ENCODE measurements at places on chromosomes 13 and 19.
A peak's percentile ranks its signal among the peaks of the same experiment; 100 is the strongest.

GRCh38 chr13:80161219-80161618, 179.7 kb downstream of the SPRY2 start:
- no peak for DNase-seq

DNA sequence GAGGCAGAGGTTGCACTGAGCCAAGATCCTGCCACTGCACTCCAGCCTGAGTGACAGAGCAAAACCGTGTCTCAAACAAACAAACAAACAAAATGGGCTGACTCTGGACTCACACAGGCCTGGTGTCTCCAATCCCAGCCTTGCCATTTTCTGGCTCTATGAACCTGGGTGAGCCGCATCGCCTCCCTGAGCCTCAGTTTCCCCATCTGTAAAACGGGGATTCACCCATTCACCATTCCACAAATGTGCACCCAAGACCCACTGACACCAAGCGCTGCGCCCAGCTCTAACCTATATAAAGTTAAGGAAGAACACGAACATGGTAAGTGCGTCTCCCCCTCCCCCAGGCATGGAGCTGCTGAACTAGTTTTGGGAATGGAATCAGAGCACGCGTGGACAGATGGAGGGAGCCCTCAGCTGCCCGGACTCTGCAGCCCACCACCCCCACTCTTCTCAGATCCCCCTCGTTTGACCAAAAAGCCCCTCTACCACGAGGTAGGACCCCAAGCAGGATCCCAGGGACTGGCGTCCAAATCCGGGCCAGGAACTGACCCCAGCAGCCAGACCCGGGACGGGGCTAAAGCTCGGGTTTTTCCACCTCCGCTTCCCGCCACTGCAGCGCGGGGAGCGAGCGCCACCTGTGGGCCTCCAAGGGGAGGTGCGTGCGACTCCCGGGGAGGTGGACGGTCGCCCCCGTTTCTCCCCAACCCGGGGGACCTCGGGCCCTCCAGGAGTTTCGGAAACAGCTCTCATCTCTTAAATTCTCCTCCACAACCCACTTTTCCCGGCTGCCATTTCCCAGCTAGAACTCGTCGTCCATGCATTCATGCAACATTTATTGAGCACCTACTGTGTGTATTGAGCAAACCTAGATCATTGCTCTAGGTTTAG, 33.0 kb upstream of the ADGRE5 start:
- DNase-seq = no peak

DNA sequence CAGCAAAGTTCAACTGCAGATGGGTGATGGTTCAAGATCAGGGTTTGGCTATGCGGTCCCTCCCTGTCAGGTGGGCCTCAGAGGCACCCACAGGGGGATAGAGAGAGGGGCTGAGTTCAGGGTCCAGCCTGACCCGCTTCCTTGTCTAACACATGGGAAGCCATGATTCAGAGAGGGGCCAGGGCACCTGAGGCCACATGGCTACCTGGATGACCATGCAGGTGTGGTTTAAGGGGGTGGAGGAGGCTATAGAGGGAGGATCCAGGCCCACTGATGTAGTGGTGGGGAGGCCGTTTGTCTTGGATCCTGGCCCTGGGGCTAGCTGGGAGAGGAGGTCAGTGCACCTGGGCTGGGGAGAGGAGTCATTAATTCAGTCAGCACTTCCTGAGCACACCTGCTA, 56.7 kb downstream of the ZNF536 start:
- DNase-seq = no peak

DNA sequence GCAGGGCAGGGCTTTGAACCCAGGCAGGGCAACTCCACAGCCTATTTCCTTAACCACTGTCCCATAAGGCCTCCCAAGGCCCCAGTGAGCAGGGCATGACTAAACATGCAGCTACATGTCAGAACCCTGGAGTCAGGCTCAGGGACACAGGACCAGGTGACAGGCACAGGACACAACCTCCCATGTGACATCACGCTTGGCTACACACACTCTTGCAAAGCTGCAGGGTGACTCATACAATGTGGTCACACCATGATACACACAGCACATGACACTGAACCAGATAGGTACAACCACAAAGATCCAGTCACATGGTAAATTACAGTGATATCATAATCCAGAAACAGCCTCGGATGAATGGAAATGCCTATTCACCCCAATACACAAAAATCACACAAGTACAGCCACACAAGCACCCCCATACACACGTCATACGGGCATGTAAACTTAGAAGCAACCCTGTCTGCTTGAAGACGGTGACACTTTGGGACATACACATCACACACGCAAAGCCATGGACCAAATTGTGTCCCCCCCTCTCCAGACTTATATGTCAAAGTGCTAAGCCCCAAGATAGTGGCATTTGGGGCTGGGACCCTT, 14.5 kb downstream of the KLK4 start:
- no peak for DNase-seq

DNA sequence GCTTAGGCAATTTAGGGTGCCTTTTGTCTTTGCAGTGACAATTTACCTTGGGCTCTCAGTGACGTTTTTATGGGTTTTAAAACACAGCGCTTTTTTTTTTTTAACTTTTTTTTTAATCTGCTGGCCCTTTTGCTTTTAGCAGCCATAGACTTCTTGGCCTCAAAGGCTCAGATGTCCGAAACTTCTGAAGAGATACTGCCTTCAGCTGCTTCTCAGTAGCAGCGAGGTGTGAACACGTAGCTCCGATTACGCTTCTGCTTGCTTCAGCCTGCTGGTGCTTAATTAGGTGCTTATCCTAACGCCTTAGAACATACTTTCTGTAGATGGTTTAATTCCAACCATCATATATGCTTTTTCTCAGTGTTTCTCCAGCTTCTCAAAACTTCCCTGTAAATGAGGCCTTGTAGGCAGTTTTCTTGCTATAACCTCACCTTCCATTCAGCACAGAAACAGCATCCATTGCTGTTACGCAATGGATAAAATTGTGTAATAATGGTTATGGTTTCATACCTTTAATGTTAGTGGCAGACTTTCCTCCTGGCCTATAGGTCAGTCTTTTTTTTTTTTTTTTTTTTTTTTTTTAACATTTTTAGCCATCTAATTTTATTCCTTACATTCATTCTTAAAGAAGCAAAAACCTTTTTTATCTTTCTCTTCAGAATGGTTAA, 723.9 kb downstream of the GPC5 start:
- no peak for DNase-seq

GRCh38 chr13:27302643-27303262, 32.1 kb downstream of the RASL11A start:
- DNase-seq = no peak

GRCh38 chr13:90882551-90882950, 464.9 kb upstream of the MIR17HG start:
- DNase-seq = no peak

DNA sequence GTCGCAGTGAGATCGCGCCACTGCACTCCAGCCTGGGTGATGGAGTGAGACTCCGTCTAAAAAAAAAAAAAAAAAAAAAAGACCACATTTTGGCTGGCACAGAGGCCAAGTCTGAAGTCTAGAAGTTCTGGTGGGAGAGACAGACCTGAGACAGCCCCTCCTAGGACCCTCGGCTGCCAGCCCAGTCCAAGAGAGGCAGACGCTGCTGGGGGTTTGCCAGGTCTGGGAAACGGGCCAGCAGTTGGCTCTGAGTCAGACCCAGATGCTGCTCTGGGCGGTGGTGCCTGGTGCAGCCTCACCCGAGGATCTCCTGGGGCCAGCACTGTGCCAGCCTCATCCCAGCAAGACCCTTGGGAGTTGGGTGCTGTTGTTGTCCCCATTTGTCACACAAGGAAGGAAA, 5.8 kb downstream of the FCHO1 start:
- no peak for DNase-seq

DNA sequence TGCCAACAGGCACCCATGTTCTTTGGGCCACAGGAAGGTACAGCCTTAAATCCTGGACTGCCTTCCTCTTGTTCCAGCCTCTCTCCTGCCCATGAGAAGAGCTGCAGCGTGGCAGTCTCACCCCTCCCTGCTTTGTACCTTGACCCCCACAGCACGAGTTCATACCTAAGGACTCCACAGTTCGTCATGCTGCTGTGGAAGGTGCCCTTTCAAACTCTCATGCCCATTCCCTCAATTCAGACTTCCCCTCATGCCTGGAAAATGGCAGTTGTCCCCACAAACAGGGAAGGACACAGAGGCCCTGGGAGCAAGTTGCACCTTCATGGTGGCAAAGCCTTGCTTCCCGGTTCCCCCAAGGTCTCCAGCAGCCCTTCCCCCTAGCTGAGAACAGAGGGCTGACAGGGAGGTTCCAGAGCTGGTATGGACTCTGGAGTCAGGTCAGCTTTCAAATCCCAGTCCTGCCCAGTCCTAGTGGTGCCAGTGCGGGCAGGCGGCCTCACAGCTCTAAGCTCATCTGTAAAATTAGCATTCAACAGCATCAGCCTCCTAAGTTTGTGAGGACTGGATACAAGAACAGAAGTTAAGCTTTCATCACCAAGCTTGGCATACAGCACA, 8.6 kb downstream of the GSK3A start:
- no peak for DNase-seq

- DNase-seq = no peak
Measured at GRCh38 chr19:13640611-13641010, 123.7 kb upstream of the MRI1 start.

DNA sequence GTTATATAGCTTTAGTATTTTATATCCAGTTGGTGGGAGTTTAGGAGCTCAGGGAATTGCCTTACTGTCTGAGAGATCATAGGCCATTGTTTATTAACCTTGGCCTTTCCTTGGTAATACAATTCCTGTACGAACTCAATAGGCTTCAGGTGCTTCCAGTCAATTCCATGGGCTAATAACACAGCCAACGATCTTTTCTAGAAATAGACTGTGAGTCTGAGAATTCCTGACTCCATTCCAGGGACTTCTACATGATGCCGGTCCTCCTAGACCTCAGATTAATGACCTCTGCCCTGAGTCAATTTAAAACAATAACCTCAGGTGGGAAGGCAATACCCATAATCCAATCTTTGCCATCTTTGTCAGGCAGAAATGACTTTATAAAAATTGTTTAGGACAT, 39.6 kb upstream of the KLF12 start:
- no peak for DNase-seq

- DNase-seq = no peak
Measured at GRCh38 chr19:16359074-16359473, 34.4 kb downstream of the KLF2 start.

- no peak for DNase-seq
Measured at GRCh38 chr19:16330806-16331690, 6.4 kb downstream of the KLF2 start.

DNA sequence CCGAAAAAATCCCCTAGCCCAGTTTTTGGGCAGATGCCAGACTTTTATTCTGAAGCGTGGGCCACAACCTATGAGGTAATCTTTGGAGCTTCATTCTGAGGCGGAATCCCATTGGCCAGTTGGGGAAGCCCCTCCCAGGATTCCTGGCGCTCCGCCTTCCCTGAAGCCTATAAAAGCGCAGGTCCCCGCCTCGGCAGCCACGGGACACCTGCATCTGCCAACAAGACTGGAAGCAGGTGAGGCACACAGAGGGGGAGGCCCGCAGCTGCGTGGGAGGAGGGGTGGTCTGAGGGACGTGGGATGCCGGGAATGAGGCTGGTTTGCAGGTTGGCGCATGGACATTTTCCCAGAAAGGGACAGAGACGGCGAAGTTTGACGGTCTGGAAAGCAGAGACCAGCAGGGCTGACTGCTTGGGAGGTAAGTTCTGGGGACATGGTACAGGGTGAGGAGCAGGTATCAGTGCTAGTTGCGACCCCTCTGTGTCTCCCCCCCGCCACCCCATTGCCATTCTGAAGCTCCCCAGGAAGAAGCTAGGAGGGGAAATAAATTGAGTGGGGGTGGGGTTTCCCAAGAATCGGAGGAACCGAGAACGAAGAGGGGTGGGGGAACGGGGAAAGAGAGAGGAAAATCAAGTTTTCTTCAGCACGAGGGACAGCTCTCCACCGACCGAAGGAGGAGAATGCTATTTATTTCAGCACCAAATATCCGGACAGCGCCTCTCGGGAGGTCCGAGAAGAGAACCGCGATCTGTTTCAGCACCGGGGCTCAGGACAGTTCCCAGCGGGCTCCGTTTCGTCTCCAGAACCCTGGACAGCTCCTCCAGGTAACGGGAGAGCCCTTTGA, 22.4 kb upstream of the FEM1A start:
- no peak for DNase-seq

- DNase-seq = no peak
Measured at GRCh38 chr13:99639126-99639525, 137.9 kb downstream of the TM9SF2 start.

GRCh38 chr19:56140583-56141416, at the start of gene ZNF444:
Gene ZNF444 (plus strand): TSS chr19:56141287. CDS start chr19:56146912, 5,625 bp downstream.
- peak; percentile 100 for DNase-seq

- no peak for DNase-seq
Measured at GRCh38 chr19:10831987-10832938, 3.7 kb downstream of the TMED1 start.

- DNase-seq = no peak
Measured at GRCh38 chr19:33396701-33397535, 23.4 kb downstream of the CEBPG start.

DNA sequence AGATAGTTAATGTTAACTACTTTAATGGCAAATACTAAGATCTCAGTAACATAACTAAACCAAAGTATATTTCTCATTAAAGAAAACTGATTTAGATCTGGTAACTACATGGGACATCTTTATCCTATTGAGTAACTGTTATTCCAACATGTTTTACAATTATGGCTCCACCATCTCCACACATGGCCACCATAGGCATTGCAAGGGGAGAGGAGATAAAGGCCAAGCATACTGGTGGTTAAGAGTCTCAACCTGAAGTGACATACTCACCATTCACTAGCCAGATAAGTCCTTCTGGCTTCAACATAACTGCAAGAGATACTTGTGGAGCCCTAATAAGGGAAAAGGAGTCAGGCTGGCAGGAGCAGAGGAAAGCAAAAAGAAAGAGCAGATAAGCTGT, 1586.4 kb upstream of the SPRY2 start:
- no peak for DNase-seq

- no peak for DNase-seq
Measured at GRCh38 chr13:78659732-78660494, 958 bp upstream of the OBI1 start.

GRCh38 chr13:42367831-42368230, 95.9 kb downstream of the AKAP11 start:
- no peak for DNase-seq

- peak; percentile 64 for DNase-seq
Measured at GRCh38 chr13:111555268-111555808, 234.9 kb downstream of the TEX29 start.

DNA sequence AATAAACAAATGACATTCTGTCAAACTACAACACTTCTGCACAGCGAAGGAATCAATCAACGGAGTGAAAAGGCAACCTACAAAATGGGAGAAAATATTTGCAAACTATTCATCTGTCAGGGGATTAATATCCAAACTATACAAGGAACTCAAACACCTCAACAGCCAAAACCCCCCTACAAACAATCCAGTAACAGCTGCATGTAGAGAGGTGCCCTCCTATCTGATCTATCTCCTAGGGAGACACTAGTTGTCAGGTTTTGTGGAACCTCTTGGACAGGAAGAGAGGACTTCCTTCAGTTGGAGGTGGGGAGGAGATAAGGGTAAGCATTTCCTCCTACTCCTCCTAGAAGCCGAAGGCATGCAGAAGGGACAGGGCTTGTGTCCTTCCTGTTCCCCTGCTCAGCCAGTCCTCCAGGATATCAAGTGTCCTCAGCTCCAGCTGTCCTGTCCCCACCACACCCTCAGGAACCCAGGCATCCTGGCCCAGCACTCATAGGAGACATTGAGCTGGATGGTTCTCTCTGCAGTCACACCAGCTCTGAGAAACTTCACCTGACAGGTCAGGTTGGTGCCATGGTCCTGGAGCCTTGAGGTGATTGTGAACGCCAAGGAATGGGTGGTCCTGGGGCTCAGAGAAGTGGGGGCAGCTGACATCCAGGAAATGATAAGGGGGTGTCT, 9.8 kb upstream of the SIGLEC8 start:
- peak; percentile 46 for DNase-seq

All from coronary artery (tissue), 2 donors.